ENCODE measurements at places on chromosomes 12 and 14. TPM values are rescaled to one million over a fixed set of nuclear protein-coding genes. Genes with fewer than 3 reads are reported as not detected.
A peak's percentile ranks its signal among the peaks of the same experiment; 100 is the strongest.

DNA sequence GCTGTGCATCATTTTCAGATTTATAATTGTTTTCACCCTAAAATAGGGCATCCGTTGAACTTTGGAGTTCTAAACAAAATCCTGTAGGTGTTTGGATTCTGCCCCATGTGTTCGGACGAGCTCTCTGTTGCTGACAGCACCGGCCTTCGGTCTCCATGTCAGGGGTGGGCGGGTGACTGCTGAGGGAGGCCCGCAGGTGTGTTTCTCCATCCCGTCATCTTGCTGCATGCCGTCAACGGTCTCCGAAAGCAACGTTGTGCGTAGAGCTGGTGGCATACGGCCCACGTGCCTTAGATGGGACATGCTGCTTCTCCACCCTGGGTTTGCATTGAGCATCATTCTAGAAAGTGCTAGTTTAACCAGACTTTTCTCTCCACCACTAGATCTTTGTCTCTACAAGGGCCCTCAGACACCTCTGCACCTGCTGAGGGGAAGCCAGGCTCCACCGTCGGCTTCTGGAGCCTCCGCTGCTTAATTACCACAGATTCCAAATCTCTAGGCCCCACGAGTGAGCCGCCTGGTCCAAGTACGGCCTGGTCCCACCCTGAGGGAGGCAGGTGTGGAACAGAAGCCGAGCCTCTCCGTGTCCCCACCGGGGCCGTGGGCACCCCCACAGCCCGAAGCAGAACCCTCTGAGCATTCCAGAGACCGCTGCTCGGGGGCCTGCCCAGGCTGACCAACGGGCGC is 15.7 kb upstream of the AMN start:
- peak; percentile 19 for DNase-seq

DNA sequence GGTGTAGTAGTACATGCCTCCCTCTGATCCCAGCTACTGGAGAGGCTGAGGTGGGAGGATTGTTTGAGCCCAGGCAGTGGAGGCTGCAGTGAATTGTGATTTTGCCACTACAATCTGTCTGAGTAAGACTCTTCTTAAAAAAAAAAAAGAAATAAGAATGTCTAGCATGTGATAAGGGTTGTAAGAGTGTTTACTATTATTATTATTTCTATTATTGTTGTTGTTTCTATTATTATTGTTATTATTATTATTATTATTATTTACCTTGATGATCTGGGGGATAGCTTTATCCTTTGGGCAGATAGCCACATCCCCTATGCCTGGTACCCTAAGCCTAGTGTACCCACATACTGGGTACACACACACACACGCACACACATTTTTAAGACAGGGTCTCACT is 4.3 kb downstream of the OAS3 start:
- no peak for DNase-seq

Gene MYRFL
- polyA plus RNA-seq = not detected

Gene TEX52
- polyA plus RNA-seq = not detected

DNA sequence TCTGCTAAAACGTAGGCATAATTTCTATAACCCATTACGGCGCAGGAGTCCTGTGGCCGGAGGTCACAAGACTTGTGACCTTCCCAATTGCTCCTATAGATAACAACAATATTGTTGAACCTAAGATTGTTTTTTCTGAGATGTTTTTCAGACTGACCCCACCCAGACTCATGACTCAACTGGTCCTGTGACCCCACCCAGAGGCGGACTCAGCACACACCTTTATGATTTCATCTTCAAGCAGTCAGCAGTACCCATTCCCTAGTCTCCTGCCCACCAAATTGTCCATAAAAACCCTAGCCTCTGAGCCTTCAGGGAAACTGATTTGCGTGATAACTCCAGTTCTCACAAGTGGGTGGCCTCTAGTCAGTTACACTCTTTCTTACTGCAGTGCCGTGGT is 5.9 kb upstream of the PPP4R3A start:
- DNase-seq = no peak

GRCh38 chr12:132540436-132540835 is 50.5 kb downstream of the FBRSL1 start:
- no peak for DNase-seq

GRCh38 chr12:130953771-130954543 is at the start of gene ADGRD1:
TSS of gene ADGRD1 (plus strand) at chr12:130953907. CDS start at chr12:130954466, 559 bp downstream.
- DNase-seq = no peak

GRCh38 chr14:96145116-96145864 is 59.3 kb upstream of the BDKRB2 start:
- no peak for DNase-seq
